Thoracic aorta (tissue), 2 donors: ENCODE measurements at places on chromosomes 5 and 9. TPM values are rescaled to one million over a fixed set of nuclear protein-coding genes. Genes with fewer than 3 reads are reported as not detected.

DNA sequence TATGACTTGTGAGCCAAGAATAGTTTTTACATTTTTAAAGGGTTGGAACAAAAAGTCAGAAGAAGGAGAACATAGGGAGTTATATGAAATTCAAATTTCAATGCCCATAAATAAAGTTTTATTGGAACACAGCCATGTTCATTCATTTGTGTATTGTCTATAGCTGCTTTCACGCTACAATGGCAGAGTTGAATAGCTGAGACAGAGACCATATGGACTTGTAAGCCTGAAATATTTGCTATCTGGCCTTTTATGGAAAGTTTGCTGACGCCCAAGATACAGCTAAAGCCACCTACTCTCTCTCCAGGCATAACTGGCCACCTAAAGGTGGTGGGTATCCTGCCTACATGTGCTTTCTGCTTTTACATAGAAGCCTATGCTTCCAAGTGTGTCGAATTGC lies 10.9 kb downstream of the DAB2IP start:
- DNase-seq: no peak

DNA sequence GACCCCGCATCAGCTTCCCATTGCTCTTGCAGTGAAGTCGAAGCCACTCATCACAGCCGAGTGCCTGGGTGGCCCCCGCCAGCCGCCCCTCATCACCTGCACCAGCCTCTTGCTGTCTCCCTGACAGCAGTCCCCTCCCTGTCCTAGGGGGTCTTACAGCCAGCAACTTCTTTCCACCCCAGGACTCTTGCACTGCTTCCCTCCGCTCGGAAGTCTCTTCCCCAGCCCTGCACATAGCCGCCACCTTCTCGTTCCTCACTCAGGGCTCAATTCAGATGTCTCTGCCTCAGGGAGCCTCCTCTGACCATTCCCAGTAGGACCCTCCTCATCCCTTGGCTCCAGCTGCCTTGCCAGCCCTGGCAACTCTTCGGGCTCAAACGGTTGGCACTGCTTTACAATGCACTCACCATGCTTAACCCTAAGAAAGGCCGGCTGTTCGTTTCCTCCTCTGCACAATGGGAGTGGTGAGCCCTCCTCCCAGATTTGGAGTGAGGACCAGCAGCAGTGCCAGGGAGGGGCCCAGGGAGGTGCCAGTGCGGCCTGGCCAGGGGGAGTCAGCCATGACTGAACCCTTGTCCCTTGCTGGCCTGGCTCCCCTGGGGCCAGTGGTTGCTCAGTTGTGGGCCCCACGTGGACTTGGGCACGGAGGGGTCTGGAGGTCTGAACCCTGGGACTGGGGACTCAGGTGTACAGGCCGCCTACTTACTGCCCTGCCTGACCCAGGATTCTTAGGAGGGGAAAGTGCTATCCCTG lies 6.1 kb downstream of the TCF7 start:
- no peak for DNase-seq

Gene EIF4E1B
- total RNA-seq: not detected

GRCh38 chr9:111917980-111918379 lies 21.4 kb downstream of the UGCG start:
- DNase-seq: no peak

DNA sequence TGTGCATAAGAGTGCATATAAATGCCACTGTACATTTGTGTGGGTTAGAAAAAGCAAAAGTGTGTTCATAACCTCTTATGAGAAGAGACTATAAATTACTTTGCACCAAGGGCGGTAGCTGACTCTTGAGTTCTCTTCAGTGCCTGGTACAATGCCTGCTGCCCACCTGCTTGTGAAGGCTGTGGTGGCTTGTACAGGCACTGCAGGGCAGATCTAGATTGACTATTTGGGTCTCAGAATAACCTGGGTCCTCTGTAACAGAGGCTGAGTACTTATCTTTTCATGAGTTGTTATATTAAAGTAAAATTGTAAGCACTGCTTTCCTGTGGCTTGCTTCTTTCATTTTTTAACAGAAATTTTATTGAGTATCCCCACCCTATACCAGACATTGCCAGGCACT lies 22.8 kb downstream of the LMNB1 start:
- no peak for DNase-seq

GRCh38 chr9:68706363-68707201 lies 1.5 kb downstream of the PIP5K1B start:
- no peak for DNase-seq

Gene FCN2
- not detected for total RNA-seq

GRCh38 chr5:180830253-180831138 lies 27.9 kb upstream of the MGAT1 start:
- no peak for DNase-seq

GRCh38 chr5:167699432-167699831 lies 592.0 kb upstream of the WWC1 start:
- DNase-seq: no peak

Gene ACTBL2
- total RNA-seq: not detected

- no peak for DNase-seq
Observed at GRCh38 chr9:87266697-87267096, 231.0 kb upstream of the DAPK1 start.

Gene PCDHA6
- total RNA-seq: 5.2 TPM

DNA sequence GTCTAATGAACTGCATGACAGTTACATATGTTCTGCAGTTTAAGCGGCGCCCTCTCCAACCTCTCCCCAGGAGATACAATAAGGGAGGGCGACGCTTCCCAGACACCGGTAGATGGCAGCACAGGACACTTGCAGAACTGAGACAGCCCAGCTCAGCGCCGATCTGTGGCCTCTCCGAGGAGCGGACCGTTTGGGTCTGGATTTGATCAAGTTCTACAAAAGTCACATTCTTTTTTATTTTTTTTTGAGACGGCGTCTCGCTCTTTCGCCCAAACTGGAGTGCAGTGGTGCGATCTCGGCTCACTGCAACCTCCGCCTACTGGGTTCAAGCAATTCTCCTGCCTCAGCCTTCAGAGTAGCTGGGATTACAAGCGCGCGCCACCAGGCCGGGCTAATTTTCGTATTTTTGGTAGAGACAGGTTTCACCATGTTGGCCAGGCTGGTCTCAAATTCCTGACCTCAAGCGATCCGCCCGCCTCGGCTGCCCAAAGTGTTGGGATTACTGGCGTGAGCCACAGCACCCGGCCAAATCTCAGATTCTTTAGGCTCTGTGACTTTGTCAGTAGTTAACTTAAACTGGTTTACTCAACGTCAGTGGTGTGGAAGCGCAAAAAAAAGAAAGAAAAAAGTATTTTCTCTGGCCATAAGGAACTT lies 1.4 kb upstream of the ATOSB start:
- DNase-seq: peak; percentile 80

GRCh38 chr9:68709291-68710110 lies 4.5 kb downstream of the PIP5K1B start:
- DNase-seq: no peak

Gene FAM13B
- total RNA-seq: 134 TPM

Gene LRRC70
- total RNA-seq: 4.2 TPM

DNA sequence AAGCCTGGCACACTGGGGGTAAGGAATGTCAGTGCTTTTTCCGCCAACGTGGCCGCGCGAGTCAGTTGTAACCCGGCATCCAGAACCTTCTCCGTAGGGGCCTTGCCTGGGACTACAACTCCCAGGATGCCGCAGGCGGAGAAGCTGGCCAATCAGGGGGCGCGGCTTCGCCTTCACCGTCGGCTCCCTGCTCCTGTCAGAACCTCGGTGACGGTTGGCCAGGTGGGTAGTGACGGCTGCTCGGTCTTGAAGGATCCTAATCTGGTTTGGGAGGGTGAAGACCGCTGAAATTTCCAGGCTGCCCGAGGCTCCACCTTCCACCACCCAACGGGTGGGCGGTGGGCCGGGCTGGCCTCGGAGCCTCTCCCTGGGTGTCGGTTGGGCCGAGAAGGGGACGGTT lies at the start of gene C5orf58:
TSS of gene C5orf58 (plus strand) at position 200 of the 400 bp plus-strand sequence. CDS start 1,992 bp downstream, outside the sequence.
- no peak for DNase-seq

GRCh38 chr9:130990306-130990977 lies 18.5 kb upstream of the LAMC3 start:
- no peak for DNase-seq

GRCh38 chr9:77872863-77873262 lies 158.7 kb downstream of the GNAQ start:
- no peak for DNase-seq

DNA sequence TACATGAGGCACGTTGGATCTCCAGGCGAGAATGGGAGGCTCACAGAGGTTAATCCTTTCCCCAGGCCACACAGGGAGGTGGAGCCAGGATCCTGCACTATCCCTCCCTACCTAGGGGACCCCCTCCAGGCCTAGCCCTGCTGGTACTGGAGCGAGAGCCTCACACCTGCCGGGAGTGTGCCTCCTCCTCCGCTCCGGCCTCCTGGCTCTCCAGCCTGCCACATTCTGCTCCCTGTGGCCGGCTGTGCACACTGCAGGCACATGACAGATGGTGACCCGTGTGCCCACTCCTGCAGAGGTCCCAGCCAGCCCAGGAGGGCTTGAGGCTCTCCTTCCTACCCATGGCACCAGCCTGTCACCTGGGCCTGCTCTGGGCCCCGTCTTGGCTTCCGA lies 93.4 kb downstream of the RXRA start:
- DNase-seq: no peak

- no peak for DNase-seq
Observed at GRCh38 chr5:59416451-59416850, 477.1 kb downstream of the PDE4D start.

Gene IRX2
- 0.28 TPM for total RNA-seq

GRCh38 chr5:160152287-160152686 lies 33.0 kb upstream of the PWWP2A start:
- DNase-seq: no peak

DNA sequence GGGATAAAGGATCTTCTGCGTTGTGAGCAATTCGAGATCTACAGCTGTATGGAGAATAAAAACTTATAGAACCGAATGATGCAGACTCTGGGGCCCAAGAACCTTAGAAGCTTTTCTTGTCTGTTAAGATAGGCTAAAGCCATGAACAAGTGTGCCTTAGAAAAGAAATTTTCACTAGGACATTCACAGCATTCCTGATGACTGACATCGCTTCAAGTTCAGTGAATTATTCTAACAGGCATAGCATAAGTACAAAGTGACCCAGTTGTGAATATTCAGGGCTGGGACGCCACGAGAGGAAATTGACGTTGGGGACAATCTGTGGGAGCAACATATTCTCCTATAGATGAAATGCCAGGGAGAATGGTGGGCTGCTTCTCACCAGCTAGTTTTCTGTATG lies 32.0 kb upstream of the PANK3 start:
- no peak for DNase-seq

Gene MAMDC2
- 29.0 TPM for total RNA-seq

DNA sequence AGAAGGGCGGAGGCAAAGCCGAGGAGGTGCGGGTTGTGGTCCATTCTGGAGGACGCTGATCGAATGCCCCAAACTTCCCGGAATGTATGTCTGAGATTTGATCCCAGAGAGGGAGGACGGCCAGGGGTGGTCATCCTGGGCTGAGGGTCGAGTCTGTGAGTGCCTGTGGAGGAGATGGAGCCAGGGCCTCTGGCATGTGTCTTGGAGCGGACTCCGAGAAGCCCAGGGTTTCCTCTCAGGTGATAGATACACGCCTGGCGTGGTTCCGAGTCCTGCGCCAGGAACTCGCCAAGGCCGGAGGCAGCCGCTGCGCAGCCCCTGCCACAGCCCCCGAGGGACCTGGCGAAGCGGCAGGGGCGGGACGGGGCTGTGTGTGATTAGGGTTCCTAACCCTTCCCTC lies 363 bp downstream of the ZNF454 start:
- DNase-seq: no peak

DNA sequence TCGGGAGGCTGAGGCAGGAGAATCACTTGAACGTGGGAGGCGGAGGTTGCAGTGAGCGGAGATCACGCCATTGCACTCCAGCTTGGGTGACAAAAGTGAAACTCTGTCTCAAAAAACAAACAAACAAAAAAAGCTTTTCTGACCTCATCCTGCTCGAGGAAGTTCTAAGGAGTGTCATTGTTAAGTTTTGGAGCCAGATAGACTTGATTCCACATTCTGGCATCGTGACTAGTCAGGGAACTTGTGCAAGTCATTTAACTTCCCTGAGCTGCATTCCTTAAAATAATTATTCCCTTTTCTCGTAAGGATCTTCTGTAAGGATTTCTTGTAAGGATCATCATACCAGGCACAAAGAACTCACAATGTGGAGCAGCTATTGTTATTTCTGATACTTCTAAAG lies 26.2 kb downstream of the SNX24 start:
- DNase-seq: no peak

Gene SPINK7
- not detected for total RNA-seq

- no peak for DNase-seq
Observed at GRCh38 chr9:6759185-6759977, 1.6 kb downstream of the KDM4C start.

GRCh38 chr9:132197315-132197714 lies 35.5 kb downstream of the NTNG2 start:
- no peak for DNase-seq

DNA sequence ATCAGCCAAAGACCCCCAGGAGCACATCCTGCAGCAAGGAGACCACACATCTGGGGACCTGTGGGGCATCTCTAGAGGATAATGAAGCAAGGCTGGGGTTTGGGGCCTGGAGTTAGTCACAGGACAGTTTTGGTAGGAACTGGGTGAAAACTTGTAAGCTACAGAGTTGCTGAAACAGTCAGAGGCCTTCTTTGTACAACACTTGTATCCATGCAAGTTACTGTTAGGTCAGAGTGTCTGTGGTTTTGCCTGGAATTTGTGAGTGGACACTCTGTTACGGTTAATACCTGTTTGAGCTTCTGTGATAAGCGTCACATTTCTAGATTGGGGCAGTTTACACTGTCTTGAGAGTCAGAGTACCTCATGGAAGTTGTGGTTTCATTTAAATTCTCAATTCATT lies 22.6 kb upstream of the ASPN start:
- DNase-seq: no peak
